ENCODE measurements at places on chromosomes 16 and 17.

GRCh38 chr17:14336418-14336817, 35.5 kb downstream of the HS3ST3B1 start:
- no peak for DNase-seq

GRCh38 chr16:84751947-84752346, 52.1 kb downstream of the USP10 start:
- peak; percentile 58 for DNase-seq

- DNase-seq: peak; percentile 58
Observed at GRCh38 chr17:78769196-78769773, 12.8 kb downstream of the CYTH1 start.

- DNase-seq: no peak
Observed at GRCh38 chr16:9976601-9977000, 205.6 kb downstream of the GRIN2A start.

DNA sequence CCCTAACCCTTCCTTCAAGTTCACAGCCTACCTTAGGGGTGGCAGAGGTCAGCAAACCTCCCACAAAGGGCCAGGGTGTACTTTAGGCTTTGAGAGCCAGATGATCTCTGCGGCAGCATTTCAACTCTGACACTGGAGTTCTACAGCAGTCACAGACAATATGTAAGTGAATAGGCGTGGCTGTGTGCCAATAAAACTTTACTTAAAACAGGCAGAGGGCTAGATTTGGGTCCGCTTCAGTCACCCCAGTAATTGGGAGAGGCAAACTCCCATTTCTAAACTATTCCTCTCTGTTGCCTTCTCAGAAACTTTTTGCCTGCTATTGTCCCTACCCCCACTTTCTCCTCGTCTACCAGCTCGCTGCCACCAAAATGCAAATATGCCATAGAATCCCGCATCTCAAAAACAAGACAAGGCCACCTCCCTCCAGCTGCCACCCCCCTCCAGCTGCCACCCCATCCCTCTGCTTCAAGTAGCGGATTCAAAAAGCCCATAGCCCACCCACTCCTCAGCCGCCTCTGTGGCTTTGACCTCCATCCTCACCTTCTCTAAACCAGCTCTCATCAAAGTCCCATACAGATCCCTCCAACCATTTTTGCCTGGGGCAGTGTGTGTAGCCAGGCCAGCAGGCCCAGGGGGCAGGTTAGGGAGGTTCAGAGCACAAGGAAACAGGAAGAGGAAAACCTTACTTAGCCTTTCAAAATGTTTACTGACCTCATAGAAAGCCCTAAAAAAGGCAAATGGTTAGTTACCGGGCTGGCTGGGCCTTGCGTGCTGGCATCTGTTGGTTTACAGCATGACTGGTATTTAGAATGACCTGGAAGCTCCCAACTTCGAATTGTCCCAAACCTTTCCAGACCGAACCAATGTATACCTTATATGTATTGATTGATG, 19.9 kb upstream of the DNAH17 start:
- DNase-seq: no peak

GRCh38 chr17:8481089-8481488, 45.4 kb downstream of the NDEL1 start:
- DNase-seq: no peak

- DNase-seq: no peak
Observed at GRCh38 chr16:85364323-85365040, 248.6 kb upstream of the GSE1 start.

GRCh38 chr17:9928601-9929333, 23.7 kb upstream of the RCVRN start:
- DNase-seq: no peak

- no peak for DNase-seq
Observed at GRCh38 chr17:29483503-29483902, 83.3 kb downstream of the ABHD15 start.

- DNase-seq: peak; percentile 90
Observed at GRCh38 chr17:42287977-42288802, at the start of gene STAT5A. Gene STAT5A, plus strand, starts transcription at chr17:42288498. Its CDS starts 914 bp downstream, at chr17:42289412.

DNA sequence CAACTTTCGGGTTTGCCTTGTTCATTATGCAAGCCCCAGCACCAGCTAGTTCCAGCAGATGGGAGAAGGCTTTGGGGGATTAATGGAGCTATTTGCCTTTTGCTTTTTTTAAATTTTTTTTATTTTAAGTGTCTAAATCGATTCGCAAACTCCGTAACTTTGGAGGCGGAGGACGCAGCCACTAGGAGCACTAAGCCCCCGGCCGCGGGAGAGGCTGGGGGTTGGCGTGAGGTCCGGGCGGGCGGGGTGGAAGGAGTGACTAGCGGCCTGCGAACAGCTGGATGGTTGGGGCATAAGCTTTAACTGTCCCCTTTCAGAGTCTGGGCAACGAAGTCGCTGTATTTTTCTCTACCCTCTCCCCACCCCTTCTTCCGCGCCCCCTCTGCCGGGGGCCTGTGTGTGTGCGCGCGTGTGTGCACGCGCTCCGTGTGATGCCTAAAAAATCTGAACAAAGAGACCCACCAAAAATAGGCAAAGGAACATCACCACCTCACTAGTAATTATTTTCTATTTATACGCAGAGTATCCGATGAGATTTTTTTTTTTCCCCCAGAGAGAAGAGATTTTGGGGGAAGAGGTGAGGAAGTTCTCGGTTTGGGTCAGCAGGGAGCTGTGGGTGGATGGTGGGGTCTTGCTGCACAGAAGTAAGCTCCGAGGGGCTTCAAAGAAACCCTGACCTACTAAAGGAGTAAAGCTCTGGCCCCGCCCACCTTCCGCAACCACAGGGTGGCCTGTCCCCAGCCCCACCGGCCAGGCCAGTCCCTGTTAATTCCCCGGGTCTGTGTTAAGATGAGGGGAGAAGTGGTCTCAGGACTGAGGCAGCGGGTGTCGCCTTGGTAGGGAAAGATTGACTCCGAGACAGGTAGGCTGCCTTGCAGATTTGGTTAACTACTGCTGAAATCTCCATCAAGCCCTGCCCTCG, 2.3 kb downstream of the SHISA9 start:
- DNase-seq: no peak

DNA sequence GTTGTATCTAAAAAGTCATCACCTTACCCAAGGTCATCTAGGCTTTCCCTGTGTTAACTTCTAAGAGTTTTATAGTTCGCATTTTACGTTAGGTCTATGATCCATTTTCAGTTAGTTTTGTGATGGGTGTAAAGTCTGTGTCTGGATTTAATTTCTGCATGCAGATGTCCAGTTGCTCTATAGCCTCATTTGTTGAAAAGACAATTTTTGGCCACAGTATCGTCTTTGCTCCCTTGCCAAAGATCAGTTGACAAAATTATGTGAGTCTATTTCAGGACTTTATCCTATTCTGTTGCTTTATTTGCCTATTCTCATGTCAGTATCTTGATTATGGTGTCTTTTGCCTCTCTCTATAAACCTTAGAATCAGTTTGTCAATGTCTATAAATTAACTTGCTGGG, 85.1 kb downstream of the METRNL start:
- DNase-seq: no peak

GRCh38 chr17:77373299-77374169, 232.8 kb downstream of the SEC14L1 start:
- peak; percentile 64 for DNase-seq

- no peak for DNase-seq
Observed at GRCh38 chr17:9813166-9813565, 8.7 kb downstream of the GSG1L2 start.

DNA sequence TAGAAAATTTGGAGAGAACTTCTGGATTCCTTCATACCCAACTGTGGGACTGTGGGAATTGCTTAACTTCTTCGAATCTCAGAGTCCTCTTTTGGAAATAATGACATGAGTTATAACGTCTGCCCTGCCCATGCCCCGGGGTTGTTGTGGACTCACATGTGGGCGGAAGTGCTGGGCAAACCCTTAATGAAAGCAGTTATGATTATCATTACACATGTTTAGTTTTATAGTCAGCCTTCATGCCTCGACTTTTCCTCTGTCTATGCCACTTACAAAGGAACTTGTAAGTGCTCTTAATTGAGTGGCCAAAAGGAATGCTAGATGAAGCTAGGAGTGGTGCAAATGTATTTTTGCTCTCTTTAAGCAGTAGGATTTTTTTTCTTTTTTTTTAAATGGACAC, 3.9 kb downstream of the KRT27 start:
- DNase-seq: no peak

DNA sequence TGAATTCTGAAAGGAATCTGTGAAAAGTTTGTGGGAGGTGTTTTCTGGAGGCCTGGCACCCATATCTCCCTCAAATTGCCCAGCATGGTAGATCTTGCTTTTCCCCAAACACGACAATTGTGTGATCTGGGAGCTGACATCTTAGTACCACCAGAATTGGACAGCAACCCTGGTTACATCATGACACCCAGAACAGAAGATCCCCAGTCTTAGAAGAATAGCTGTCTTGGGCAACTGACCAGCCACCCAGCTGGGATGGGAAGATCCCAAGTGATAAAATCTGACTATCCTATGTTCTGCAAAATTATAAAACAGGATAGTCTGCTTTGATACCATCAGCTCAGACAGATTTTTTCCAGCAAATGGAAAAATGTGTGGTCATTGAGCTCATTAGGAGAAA, 235.3 kb downstream of the CDH13 start:
- no peak for DNase-seq

- DNase-seq: no peak
Observed at GRCh38 chr16:47060596-47060995, 83.1 kb downstream of the NETO2 start.

DNA sequence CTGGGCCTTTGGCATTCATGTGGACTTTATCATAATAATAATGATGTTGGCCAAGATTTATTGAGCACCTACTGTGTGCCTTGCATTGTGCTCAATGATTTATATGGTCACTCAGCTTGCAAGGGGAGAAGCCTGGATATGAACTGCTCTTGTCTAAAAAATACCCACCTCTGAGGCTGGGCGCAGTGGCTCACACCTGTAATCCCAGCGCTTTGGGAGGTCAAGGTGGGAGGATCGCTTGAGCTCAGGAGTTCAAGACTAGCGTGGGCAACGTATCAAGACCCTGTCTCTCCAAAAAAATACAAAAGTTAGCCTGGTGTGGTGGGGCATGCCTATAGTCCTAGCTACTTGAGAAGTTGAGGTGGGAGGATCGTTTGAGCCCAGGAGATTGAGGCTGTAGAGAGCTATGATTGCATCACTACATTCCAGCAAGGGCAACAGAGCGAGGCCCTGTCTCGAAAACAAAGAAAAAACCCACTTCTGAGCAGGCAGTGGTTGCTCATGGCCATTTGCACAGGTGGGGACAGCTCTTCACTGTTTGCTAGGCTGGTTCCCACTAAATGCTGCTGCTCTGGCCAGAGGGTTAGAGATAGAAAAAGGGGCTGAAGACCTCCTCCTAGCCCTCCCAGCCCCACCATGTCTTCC, 4.3 kb upstream of the ADGRG1 start:
- DNase-seq: no peak

DNA sequence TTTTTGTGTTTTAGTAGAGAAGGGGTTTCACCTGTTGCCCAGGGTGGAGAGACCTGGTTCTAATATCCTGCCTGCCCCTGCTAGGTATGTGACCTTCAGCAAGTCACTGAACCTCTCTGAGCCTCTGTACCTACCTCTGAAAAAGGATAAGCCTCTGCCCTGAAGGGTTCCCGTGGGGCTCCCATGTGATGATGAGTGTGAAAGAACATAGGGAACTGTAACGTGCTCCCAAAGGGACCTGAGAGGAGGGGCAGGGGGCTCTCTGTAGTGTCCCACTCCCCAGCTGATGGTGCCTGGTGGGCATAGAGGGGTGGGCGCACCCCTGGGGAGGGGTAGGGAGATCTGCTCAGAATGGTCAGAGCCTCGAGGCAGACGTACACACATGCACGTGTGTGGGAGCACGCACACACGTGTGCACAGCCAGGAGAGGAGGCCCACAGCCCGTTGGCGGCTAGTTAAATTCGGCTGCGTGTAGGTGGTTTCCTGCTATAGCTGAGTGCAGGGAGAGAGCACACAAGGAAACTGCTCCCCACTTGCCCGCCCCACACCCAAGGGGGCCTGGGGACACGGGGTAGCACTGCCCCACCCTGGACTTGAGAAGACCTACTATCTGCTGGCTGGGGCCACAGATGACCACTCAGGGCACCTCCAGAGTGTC, 6.7 kb downstream of the KCNH4 start:
- DNase-seq: no peak

- DNase-seq: no peak
Observed at GRCh38 chr16:81610144-81610842, 165.7 kb downstream of the CMIP start.

- no peak for DNase-seq
Observed at GRCh38 chr17:62178579-62178978, 113.5 kb upstream of the MED13 start.

- no peak for DNase-seq
Observed at GRCh38 chr17:38578229-38579082, 27.3 kb downstream of the SRCIN1 start.

GRCh38 chr17:17491546-17491988, 4.6 kb downstream of the RASD1 start:
- no peak for DNase-seq

GRCh38 chr17:14741491-14741890, 440.6 kb downstream of the HS3ST3B1 start:
- DNase-seq: no peak

GRCh38 chr17:50640686-50641351, 6.1 kb downstream of the ABCC3 start:
- DNase-seq: no peak

- DNase-seq: no peak
Observed at GRCh38 chr17:56710986-56711385, 117.5 kb downstream of the NOG start.

DNA sequence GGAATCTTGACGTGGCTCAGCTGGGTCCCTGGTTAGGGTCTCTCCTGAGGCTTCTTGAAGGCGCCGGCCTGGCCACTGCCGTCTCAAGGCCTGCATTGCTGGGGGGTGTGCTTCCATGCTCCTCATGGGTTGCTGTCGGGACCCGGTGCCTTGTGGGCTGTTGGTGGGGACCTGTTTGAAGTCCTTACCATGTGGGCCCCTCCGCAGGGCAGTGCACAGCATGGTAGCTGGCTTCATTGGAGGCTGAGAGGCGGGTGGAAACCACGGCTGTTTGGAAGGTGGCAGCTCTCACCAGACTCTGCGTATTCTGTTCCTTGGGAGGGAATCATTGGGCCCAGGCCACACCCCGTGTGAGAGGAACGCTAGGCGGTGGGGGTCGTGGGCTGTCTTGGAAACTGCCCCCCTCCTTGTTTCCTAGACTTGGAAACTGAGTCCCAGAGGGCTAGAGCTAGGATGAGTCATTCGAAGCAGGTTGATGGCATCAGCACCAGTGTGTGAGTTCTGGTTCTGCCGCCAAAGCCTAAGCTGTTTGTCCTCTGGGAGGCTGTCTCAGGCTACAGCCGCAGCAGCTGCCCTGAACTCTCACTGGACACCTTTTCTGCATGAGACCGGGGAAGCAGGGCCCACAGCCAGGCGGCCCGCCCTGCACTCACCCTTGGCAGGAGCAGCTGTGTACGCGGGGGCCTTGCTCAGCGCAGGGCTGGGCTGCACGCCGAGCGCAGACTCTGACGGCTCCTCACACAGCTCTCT, 35.2 kb downstream of the ZNF750 start:
- DNase-seq: no peak

- no peak for DNase-seq
Observed at GRCh38 chr17:74485022-74485743, 18.7 kb downstream of the CD300A start.

DNA sequence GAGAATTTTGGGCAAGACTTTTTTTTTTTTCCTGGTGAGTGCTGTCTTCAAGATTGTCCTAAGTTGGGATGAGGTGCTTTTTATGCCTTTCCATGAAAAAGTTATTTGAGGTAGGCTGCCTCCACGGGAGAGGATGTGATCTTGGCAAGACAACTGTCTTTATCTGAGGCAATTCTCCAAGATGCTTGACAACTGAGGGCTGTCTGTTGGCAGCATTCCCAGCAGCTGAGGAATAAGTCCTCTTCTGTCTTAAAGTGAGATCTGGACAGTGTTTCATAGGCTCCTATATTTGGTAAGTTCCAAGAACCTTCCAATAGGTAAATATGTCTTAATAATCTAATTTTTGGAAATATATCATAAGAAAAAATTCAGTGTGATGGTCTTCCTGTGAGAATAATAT, 662.0 kb downstream of the CDH11 start:
- no peak for DNase-seq

All from activated CD8-positive, alpha-beta T cell treated with anti-CD3 and anti-CD28 coated beads for 36 hours (primary cell).